ENCODE measurements at places on chromosomes 13 and 19.

- DNase-seq: no peak
Measured at GRCh38 chr13:74227476-74228158, 93.4 kb upstream of the KLF12 start.

GRCh38 chr13:73259061-73260017 lies 200.5 kb downstream of the KLF5 start:
- no peak for DNase-seq

DNA sequence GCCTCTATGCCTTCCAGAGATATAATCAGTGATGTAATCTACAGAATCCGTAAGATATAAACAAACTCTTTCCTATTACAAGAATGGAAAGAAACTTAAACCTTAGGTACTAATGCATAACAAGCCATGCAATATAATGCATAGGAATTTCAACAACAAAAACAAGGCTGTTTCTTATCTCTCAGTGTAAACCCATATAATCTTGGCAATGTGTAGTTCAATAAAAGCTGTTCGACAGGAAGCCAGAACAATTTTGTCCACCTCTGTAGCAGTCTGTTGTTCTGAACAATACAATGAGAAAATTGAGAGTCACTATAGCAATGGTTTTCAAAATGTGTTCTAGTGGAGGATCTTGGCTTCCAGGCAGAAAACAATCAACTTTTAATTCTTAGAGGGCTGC lies 111.5 kb upstream of the FREM2 start:
- DNase-seq: no peak

- DNase-seq: no peak
Measured at GRCh38 chr19:932648-933552, 7.1 kb downstream of the ARID3A start.

DNA sequence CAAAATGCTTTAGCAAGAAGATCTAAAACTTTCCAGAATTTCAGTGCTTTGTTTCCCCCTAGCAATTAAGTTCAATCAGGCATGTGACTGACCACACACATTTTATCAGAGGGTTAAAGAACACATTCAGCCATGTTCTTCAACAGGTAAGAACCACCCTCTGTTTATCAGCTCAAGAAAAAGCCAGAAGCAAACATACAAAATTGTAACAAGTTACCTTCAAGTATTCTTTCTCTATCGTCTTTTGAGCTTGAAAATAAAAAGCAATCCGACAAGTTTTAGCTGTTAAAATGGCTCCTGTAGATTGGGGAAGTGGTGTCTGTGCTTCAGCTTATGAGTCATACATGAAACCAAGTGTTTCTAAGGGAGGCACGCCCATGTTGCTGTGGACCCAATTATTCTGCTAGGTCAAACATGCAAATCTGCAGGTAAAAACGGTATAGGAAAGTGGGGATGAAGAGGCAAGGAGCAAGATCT lies at the start of gene ELF1:
Gene ELF1 (minus strand): TSS at position 306 of the 477 bp plus-strand sequence. CDS start 37,262 bp downstream, outside the sequence.
- peak; percentile 41 for DNase-seq

DNA sequence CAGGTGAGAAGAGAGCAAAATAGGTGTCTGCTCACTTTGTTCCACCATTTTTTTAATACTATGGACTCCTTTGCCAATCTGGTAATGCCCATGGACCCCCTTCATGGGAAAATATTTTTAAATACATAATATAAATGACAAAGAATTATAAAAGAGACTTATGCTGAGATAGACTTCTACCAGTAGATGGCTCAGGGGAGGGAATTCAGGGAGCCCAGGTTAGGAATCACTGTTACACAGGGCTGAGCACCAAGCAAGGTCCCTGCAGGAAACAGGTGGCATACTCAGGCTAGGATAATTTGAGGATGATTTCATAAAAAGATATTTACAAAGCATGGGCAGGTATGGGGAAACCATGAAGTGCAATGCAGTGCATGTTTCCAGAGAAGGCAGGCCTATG lies 525.9 kb downstream of the FGF9 start:
- no peak for DNase-seq

DNA sequence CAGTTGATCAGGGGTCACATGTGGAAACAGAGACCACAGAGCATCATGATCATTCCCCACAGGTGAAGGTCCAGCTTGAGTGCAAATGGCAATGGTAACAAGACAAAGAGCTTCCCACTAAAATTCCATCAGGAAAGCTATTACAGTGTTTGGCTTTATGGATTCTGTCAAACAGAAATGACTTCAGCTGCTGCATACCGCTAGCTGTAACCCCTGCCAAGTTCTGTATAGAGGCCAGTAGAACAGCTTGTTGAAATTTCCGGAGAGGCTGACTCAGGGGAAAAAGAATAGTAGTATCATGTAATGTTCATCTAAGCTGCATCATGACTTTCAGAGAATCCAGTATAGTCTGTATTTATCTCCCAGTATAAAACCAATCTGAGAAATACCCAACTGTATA lies 1704.7 kb downstream of the SLITRK5 start:
- no peak for DNase-seq

- DNase-seq: no peak
Measured at GRCh38 chr13:87536899-87537298, 134.3 kb upstream of the SLITRK5 start.
